Right renal pelvis (tissue), 4 donors: ENCODE measurements at places on chromosomes 12 and 14.

GRCh38 chr14:50798048-50798421 is 32.9 kb downstream of the NIN start:
- no peak for DNase-seq

- DNase-seq, result no peak
These were observed 688 bp downstream of the ULK1 start for GRCh38 chr12:131894981-131895639.

GRCh38 chr14:75835156-75835725 is 146.6 kb downstream of the TGFB3 start:
- DNase-seq, result no peak

DNA sequence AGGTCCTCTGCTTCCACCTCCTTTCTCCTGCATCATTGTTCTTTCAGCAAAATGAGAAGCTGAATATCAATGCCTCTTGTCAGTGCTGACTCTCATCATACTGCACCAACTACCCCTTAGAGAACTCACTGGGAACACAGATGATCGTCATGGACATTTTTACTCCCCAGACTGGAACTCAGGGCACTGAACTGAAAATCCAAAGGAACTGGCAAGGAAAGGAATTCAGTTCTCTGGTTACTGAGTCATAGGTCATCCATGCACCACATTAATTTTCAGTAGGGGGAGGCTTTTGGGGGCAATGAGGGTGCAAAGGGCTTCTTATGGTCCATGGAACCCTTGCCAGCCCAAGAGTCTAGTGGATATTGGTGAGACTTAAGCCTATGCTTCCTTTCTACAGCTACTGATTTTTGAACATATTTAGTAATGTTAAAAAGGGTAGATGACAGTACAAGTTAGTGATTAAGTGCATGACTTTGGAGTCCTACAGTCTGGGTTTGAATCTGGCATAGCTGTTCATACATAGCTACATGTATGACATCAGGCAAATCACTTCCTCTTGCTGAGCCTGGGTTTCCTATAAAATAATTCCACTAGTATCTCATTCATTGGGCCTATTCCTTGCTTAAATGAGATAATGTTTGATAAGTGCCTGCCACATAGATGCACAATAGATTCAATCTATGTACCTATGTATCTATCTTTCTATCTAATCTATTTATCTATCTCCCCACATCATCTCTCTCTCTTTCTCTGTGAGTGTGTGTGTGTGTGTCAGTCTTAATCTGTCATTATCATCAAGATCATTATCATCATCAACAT is 29.2 kb downstream of the BBS10 start:
- DNase-seq, result no peak

GRCh38 chr12:111444925-111445725 is 39.4 kb downstream of the SH2B3 start:
- no peak for DNase-seq

DNA sequence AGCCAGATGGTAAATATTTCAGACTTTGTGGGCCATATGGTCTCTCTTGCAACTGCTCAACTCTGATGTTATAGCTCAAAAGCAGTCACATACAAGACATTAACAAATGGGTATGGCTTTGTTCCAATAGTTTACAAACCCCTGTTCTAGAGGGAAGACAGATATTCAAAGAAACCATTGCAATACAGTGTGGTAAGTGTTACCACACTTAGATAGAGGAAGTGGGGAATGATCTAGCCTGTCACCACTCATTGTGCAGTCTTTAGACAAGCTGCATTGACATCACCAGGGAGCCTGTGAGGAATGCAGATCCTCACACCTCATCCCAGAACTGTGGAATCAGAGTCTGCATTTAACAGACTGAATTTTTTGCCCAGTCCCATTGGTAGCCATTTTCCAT is 80.0 kb upstream of the RGS6 start:
- no peak for DNase-seq

DNA sequence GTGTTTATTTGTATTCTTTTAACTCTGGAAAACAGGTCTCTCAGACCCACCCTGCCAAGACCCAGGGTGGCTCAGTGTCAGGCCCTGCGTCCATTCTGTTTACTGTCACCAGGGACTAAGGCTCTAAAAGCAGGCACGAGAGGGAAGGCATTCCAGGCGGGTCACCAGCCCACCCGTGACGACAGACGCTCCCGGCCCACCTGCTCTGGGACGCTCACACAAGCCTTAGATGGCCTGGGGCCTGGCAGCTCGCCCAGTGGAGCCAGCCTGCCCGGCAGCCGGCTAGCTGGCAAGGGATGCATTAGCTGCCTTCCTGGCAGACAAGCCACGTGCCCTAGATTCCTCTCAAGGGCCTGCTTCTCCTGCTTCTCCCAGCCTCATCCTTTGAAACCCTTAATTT is 9.2 kb upstream of the NUAK1 start:
- DNase-seq, result no peak

DNA sequence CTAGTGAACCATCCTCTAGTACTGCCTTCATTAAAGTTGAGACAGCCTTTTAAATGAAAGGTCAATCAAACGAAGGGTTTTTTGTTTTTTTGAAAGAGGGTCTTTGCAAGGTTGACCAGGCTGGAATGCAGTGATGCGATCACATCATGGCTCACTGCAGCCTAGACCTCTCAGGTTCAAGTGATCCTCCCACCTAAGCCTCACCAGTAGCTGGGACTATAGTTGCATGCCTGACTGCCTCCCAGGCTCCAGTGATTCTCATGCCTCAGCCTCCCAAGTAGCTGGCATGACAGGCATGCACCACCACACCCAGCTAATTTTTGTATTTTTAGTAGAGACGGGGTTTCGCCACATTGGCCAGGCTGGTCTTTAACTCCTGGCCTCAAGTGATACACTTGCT is 114.6 kb upstream of the SINHCAF start:
- DNase-seq, result no peak

DNA sequence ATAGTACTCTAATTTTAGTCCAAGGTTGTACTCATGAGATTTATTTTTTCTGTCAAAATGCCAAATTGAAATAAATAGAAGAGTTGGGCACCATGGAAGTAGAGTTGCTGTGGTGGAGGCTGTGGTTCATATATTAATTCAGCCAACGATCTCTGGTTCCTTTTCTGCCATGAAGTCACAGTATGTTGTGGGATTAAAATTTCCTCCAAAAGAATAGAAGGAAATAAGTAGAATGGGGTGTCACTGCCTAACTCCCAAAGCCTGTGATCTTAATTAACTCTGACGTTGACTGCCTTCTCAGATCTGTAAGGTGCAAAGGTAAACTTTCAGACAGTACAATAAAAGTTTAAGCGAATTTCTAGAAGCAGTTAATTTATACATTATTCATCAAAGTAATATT is 37.6 kb upstream of the FBXO34 start:
- DNase-seq, result no peak

DNA sequence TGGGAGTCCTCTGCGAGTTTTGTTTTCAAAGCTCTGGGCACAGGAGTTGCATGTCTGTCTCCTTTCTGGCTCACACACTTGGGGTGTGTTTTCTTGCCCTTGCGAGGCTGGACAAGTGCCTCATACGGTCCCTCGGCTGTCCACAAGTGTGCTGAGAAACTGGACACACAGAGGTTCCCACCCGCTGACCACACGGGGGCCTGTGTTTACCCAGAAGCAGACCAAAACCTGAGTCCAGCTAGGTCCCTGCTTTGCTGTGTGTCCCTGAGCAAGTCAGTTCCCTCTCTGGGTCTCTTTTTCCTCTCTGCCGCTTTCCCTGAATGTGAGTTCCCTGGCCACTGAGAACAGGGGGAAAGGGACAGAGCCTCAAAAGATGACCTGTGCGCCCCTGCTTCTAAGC is 678 bp upstream of the OAS2 start:
- no peak for DNase-seq

DNA sequence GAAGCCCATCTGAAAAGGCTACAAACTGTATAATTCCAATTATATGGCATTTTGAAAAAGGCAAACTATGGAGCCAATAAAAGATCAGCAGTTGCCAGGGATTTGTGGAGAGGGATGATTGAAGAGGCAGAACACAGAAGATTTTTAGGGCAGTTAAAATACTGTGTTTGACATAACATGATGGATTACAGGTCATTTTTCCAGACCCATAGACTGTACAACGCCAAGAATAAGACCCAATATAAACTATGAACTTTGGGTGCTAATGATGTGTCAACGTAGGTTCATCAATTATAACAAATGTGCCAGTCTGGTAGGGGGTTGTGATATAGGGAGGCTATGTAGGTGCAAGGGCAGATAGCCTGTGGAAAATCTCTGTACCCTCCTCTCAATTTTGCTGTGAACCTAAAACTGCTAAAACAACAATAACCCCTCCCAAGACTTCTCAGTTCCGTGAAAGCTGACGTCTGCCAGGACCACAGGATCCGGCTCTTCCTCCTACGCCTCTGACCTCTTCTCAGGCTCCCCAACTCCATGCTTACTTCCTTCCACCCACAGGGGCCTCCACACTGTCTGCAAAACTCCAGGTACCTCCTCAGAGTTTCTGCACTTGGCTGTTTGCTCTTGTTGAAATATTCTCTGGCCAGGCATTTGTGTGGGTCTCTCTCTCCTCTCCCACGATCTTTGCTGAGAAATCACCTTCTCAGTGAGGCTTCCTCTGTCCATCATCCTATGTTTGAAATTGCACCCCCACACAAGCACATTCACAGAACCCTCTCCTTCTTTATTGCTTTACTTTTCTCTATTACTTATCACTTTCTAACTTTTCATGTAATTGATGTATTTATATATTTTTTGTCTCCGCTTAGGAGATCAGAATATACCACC is 131.4 kb downstream of the BBS10 start:
- DNase-seq, result no peak

GRCh38 chr14:102764220-102764671 is 13.0 kb upstream of the TRAF3 start:
- DNase-seq, result no peak

DNA sequence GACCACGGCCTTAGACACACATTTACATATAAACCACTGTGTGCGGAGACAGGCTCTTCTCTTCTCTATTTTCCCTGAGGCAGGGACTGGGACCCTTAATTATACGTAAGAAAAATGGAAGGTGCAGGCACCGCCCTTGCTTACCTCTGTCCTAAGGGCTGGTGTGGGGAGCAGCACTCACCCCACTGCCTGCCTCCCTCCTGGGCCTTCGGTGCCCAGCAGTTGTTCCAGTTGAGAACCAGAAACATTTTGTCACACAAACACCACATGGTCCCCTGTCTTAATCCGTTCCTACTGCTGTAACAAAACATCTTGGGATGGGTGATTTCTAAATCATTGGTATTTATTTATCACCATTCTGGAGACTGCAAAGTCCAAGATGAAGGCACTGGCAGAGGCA is 192.7 kb upstream of the DIO3 start:
- DNase-seq, result no peak
